K562 (cell line): ENCODE measurements at places on chromosomes 7 and 10.
A peak's percentile ranks its signal among the peaks of the same experiment; 100 is the strongest.

DNA sequence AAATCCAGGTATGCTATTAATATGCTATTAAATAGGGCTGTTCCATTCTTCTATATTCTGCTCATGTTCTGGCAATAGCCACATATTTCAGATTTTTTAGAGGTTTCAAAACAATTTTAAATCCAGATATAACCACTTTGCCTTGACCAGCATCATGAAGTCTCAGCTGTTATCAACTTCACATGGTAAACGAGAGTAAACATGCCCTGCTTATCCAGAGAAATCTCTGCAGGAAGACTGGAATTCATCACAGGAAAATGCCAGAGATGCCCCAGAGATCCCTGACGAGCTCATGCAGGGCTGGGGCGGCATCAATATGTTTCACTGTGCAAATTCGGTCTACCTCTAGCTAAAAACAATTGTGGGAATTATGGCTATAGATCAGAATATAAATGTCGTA, 126.5 kb downstream of the FANK1 start:
- DNase-seq = no peak

GRCh38 chr7:33130184-33130583, 820 bp downstream of the BBS9 start:
- DNase-seq = no peak

DNA sequence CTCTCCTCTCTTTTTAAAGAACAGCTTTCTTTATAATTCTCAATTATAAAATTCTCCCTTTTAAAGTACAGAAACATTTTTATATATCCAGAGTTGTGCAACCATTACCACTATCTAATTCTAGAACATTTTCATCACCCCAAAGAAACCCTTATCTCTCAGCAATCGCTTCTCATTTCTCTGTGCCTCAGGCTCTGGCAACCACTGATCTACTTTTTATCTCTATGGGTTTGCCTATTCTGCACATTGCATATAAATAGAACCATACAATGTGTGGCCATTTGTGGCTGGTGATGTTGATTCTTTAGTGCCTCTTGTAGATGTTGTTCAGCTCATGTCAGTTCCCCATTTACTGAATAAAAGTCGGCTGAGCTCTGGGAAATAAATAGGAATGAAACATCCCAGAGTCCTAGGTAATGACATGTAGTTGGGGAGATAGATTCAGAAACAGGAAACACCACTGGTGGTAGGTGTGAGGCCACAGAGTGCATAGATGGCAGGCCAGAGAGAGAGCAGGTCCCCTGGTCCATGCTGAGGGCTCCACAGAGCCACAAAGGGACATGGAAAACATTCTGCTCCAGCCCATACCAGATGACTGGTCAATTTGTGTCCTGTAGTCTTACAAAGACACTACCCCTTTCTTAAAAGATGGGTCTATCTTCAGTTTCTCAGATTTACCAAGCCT, 126.5 kb downstream of the PLPP4 start:
- DNase-seq = no peak

GRCh38 chr7:18538554-18539250, 43.2 kb downstream of the HDAC9 start:
- no peak for DNase-seq

GRCh38 chr10:110870823-110871297, 868 bp upstream of the PDCD4 start:
- peak; percentile 45 for DNase-seq

GRCh38 chr10:114492351-114493037, 88.2 kb upstream of the AFAP1L2 start:
- DNase-seq = no peak

DNA sequence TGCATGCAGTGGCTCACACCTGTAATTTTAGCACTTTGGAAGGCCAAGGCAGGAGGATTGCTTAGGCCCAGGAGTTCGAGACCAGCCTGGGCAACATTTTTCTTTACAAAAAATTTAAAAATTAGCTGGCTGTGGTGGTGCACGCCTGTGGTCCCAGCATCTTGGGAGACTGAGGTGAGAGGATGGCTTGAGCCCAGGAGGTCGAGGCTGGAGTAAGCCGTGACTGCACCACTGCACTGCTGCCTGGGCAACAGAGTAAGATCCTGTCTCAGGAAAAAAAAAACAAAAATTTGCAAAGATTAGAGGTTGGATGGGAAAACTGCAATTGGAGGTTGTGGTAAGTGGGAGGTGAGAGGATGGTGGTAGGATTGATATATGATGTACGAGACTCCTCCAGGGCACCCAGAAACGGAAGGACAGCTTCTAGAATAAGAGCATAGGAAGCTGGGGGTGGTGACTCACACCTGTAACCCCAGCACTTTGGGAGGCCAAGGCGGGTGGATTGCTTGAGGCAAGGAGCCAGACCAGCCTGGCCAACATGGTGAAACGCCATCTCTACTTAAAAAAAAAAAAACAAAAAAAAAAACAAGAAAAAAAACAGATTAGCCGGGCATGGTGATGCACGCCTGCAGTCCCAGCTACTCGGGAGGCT, 19.1 kb upstream of the PARP12 start:
- no peak for DNase-seq

- DNase-seq = no peak
These were observed 8.0 kb downstream of the TNS3 start for GRCh38 chr7:47573758-47574481.
